COR-L47 (cell line): ENCODE measurements at places on chromosomes 5 and 9.

DNA sequence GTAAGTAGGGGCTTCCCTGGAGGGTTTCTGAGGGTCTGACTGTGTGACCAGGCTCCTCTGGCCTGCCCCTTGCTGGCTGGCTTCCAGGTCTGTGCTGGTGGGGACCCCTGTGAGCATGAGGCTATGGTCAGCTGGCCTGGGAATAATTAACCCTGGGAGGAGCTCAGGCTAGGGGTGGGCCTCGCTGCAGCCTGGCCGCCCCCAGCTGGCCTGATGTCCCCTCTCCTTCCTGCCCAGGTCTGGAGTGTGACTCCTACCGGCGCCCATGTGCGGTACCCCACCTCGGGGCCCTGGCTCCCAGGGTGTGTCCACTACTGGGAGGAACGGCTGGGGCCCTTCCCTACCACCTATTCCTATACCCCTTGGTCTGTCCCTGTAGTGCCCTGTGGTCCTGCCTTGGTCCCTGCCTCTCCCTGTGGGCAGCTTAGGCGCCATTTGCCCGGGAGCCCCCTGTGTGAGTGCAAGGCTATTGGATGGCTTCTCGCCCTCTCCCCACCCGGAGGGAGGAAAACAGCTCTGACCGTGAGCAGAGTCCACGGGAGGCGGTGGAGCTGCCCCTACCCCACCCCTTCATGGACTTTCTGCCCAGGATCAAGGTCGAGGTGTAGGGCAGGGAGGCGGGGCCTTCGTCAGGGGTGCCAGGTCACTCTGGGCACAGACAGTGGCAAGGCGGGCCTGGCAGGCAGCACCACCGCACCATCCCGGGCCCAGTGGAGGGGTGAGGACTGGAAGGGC, 9.4 kb downstream of the RXRA start:
- DNase-seq = no peak

GRCh38 chr5:3601911-3602782, 6.5 kb downstream of the IRX1 start:
- no peak for DNase-seq

- DNase-seq = no peak
These were observed 15.9 kb downstream of the PCDHAC2 start for GRCh38 chr5:140982083-140982716.

DNA sequence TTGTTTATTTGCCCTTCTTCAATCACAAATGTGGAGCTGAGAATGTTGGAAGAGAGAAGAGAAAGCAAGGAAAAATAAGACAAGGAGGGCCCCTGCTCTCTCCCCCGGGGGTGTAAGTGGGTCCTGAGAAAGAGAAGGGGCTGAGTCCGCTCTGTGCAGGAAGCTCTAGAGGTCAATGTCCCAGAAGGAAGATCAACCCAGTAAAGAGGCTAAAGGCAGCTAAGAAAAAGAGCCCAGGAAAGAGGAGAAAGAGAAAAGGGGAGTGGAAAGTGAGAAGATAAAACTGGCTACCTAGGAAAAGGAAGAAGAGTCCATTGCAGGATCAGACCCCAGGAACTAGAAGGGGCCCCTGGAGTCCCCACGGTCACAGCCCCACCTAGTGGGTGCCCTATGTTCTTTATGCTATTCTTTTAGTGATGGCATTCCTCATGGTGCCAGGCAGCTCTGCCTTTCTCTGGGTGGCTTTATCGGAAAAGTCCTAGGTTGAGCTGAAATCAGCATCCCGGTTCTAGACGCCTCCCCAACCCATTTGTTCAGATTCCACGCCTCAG, 583.4 kb downstream of the ACTL7B start:
- DNase-seq = peak; percentile 89

DNA sequence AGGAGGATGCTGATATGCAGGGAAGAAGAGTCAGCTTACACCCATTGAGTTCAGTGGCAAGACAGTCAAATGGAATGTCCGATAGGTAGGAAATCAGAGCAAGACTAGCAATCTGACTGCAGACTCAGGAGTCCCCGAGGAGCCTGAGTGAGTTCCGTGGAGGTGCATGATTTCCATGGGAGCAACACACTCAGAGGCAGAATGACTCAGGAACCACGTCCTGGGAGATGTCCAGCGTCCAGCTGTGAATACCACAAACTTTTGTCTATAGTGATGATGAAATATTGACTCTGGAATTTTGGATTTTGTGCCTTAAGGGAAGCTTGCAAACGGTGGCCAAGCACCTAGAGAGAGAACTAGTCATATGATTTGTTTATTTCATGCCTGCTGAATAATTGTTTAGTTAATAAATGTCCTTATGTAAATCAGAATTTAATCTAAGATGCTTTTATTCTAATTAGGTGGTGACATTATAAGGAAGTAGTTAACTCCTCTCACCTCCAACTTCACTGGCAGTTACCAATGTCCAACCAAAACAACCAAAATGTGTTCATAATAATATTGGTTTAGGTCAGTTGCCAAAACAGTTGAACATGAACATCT, 100.4 kb downstream of the PDE4D start:
- no peak for DNase-seq

DNA sequence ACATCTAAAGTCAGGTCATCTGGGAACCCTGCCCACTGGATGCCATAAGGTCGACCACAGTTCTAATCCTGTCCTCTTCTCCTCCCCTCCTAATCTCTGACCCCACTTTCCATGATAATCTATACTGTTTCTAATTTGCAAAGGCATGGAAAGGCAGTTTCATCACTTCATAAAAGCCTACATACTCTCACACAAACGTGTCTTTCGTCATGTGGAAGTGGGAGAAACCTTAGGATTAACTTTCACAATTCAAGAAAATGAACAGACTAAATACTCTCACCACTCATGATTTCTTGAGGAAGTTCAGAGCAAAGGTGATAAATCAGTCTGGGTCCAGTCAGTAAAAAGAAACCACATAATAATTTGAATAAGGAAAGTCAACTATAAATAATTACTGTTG, 5.5 kb downstream of the FANCC start:
- DNase-seq = no peak

- DNase-seq = no peak
These were observed 115.3 kb downstream of the NREP start for GRCh38 chr5:111641533-111642233.

DNA sequence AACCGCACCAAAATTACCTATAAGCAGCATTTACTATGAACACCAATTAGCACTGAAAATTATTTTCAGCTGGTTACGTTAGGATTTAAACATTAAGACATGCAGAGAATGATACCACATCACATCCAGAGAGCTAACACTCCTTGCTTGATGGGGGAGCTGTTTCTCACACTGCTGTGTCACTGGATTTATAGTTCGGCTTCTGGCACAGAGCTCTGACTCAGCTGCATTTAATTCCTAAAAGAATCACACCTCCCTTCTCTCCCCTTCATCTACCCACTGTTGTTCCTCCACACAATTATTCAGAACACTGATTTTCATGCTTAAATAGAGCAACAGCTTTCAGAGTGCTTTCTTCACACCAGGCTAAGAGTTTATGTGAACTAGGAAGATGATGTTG, 82.6 kb upstream of the SV2C start:
- DNase-seq = no peak

- no peak for DNase-seq
These were observed 133.6 kb downstream of the PTPRD start for GRCh38 chr9:10479172-10479571.

- DNase-seq = no peak
These were observed 141.1 kb downstream of the ENTREP1 start for GRCh38 chr9:69466151-69466550.

DNA sequence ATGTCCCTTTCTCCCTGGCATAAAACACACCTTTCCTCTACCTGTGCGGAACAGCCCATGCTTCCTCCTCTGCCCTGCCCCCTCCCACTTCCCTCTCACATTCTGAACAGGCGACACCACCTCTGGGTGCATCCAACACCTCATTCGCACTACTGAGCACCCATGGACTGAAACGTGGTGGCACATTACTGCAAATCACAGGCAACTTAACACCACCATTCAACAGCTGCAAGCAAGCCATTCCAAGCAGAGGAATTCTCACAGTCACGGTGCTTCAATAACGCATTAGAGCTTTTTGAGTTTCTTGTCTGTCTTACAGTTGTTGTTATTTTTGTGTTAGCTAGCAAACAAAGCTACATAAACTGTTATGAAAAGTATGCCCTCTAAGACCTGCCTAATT, 298.2 kb upstream of the TAS2R1 start:
- DNase-seq = no peak

DNA sequence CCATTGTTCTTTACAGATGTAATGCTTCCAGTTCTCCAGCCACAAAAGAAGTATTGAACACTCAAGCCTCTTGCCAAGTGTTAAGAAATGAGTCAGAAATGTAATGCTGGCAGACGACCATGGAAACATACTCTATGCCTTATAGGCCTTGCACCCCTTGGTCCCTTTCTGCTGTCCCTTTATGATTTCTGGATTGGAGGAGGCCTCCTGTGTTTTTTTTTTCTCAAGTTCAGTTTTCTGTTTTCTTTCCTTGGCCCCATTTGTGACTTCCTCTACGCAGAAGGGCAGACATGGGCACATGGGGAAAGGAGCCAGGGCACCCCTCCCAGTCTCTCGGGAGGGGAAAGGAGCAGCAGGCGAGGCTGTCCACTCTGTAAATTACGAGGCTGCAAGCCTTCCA, 53.4 kb downstream of the SNX18 start:
- DNase-seq = no peak

- no peak for DNase-seq
These were observed 69.3 kb downstream of the ANKRD31 start for GRCh38 chr5:75167345-75167744.

DNA sequence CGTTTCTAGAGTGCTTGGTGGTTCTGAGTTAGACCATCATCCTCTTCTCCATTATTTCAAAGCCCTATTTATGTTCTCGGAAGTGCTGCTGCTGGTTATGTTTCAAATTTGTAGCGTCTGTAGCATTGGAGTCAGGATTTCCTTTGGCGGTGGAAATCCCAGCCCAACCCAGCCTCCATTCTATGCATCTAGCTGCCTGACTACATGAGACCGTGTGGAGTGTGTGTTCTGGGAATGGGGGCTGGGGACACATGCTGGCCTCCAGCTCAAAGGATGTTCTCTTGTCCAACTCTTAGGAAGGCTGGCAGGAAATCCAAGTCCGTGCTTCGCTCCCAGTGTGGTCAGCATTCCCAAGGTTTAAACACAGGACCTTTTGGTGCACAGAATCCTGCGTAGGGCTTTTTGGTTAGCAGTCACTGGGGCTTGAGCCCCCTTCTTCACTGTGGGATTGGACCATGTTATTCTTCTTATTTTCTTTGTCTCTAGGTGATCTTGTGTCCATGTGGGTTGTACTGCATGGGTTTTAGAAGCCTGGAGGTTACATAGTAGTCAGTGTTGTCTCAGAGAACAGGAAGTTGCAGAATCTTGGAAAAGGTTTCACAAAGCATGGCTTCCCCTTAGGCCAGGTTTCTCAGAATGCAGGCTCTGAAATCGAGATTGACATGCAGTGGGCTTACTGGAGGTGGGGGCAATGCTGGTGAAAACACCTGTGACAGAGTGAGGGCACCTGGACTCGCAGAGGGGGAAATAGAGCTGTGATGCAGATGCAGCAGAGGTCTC, 132.2 kb downstream of the ARHGAP26 start:
- DNase-seq = no peak

DNA sequence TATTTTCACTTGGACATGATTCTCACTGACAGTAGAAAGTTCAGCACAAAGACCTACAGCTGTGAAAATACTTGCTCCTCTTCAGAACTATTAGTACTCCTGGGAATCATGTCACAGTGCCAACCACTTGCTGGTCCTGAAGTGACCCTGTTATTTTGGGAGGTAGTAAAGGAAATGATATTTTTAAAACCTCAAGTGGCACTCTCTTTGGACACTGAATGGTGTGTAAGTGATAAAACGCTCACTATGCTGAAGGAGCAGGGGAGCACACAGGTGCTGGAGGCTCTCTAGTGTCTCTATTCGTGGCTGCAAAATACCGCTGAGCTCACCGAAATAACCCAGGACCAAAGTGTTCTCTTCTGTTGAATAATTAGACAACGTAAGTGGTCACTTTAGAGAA, 76.9 kb upstream of the SPATA31D4 start:
- DNase-seq = no peak

DNA sequence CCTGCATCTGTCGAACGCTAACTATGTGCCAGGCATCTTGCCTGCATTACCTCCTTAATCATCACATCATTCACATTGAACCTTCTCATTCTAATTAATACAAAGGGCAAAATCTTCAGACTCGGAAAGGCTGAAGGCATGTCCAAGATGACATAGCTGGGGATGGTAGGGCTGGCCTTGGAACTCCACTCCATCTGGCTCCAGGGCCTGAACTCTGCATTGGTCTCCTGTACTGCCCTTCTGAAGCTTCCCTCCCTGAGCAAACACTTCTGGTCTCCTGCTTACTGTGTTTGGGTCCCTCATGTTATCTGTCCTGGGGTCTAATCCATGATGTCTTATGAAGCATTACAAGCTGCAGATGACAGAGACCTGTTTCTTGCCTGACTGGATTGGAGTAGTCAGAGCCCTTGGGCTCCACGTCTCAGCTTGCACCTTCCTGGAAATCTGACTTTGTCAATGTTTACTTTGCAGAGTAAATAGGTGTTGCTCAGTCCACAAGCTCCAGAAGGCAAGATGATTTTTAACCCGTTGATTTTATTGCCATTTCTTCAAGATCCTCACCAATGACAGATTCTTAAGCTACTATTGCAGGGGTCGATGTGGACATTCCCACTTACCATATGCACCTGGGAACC, 106.1 kb downstream of the GALNT10 start:
- no peak for DNase-seq

GRCh38 chr9:21294364-21294774, 10.7 kb downstream of the IFNA5 start:
- no peak for DNase-seq

DNA sequence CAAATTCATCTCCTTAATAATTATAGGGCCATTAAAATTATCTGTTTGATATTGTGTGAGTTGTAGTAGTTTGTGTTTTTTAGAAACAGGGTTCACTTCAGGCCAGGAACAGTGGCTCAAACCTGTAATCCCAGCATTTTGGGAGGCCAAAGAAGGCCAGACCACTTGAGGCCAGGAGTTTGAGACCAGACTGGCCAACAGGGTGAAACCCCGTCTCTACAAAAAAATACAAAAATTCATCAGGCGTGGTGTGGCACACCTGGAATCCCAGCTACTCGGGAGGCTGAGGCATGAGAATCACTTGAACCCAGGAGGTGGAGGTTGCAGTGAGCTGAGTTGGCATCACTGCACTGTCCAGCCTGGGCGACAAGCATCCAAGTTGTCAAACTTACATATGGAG, 57.0 kb downstream of the IARS1 start:
- DNase-seq = no peak
